ENCODE measurements at places on chromosomes 2 and 18.
A peak's percentile ranks its signal among the peaks of the same experiment; 100 is the strongest.

DNA sequence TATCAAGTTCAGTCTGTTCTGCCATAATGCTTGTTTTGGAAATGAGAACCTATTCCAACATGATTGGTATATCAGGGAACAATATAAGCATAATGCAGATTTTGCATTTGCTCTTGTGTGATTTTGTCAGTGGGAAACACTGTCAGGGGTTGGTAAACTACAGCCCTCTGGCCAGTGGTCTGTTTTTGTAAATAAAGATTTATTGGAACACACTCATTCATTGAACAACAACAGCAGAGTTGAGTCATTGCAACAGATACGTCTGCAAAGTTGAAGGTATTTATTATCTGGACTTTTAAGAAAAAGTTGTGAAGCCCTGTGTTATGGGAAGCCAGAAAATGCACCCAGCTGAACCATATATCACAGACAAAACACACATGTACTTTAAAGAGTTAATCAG is 83.1 kb downstream of the MCFD2 start:
- H3K27me3 ChIP-seq: no peaks in the 10 kb centered on the region
- DNase-seq: no peak
- H3K4me3 ChIP-seq: no peak overlapping the region
- no peaks in the 10 kb centered on the region for H3K36me3 ChIP-seq

DNA sequence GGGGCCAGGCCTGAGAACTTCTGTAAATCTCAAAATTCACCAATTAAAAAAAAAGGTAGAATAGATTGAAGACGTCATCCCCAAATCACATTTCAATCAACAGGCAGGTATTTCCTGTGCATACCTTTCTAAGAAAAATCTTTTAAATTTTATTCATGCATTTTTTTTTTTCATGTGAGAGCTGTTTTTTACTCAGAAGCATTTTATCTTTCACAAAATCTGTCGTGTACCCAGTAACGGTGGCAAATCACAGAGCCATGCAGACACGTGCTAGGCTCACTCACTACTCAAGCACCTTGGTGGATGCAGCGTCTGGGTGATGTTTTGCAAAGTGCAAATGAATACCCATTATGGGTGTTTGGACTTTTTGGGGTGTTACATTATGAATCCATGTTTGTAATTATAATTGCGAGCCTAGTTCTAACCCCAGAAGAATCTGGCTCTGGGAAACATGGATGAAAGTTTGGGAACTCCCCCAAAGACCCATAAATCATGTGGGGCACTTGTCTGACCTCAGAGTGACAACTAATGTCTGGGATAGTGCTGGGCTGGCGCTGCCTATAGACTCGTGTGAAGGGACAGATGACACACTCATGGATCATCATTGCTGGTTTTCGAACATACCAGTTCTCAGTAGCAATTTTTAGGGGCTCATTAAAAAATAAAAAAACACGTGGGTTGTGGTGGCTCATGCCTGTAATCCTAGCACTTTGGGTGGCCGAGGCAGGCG is 335.2 kb downstream of the LPIN1 start:
- H3K4me1 ChIP-seq: no peaks in the 10 kb centered on the region
- H3K36me3 ChIP-seq: no peaks in the 10 kb centered on the region
- no peaks in the 10 kb centered on the region for H3K27me3 ChIP-seq
- DNase-seq: no peak

DNA sequence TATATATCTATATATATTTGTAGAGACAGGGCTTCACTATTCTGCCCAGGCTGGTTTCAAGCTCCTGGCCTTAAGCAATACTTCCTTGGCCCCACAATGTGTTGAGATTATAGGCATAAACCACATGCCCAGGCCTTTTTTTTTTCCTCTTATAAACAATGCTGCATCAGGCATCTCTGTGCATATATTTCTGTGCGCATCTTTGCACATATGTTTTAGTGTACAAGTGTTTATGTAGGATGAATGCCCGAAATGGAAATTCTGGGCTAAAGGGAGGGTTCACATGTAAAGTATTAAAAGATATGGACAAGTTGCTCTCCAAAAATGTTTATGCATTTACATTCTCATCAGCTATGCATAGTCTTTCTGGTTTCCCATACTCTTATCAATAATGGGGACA is 183.2 kb upstream of the SPRED2 start:
- H3K27ac ChIP-seq: no peak overlapping the region
- no peaks in the 10 kb centered on the region for H3K36me3 ChIP-seq
- H3K4me1 ChIP-seq: no peaks in the 10 kb centered on the region
- no peak overlapping the region for H3K4me3 ChIP-seq
- H3K27me3 ChIP-seq: no peaks in the 10 kb centered on the region

- no peaks in the 10 kb centered on the region for H3K4me1 ChIP-seq
- H3K27ac ChIP-seq: no peak overlapping the region
- DNase-seq: no peak
- no peak overlapping the region for H3K4me3 ChIP-seq
- H3K27me3 ChIP-seq: no peaks in the 10 kb centered on the region
These were observed 125.5 kb downstream of the RAPGEF4 start for GRCh38 chr2:172861098-172861497.

DNA sequence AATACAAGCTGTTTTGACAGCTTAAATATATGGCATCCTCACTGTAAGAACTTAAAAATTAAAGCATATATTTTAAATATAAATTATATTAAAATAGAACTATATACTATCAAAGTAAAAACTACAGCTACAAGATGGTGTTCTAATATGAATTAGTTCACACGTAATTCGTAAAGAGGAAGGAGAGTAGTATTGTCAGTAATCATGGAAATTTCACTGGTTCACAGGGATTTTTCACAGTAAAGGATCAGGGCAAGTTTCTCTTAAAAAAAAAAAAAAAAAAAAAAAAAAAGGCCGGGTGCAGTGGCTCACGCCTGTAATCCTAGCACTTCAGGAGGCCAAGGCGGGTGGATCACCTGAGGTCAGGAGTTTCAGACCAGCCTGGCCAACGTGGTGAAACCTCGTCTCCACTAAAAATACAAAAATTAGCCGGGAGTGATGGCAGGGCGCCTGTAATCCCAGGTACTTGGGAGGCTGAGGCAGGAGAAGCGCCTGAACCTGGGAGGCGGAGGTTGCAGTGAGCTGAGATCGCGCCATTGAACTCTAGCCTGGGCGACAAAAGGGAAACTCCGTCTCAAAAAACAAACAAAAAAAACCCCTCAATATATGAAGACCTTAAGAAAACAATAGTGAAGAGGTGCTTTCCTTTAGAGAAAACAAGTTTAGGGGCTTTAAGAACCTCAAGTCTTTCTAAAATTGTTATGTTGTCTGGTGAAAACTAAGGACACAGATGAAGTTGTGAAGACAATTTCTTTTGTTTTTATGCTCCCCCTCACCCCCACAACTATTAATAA is 32.5 kb downstream of the PNO1 start:
- H3K36me3 ChIP-seq: no peaks in the 10 kb centered on the region
- H3K27me3 ChIP-seq: no peaks in the 10 kb centered on the region
- no peak for DNase-seq
- H3K4me3 ChIP-seq: no peak overlapping the region

DNA sequence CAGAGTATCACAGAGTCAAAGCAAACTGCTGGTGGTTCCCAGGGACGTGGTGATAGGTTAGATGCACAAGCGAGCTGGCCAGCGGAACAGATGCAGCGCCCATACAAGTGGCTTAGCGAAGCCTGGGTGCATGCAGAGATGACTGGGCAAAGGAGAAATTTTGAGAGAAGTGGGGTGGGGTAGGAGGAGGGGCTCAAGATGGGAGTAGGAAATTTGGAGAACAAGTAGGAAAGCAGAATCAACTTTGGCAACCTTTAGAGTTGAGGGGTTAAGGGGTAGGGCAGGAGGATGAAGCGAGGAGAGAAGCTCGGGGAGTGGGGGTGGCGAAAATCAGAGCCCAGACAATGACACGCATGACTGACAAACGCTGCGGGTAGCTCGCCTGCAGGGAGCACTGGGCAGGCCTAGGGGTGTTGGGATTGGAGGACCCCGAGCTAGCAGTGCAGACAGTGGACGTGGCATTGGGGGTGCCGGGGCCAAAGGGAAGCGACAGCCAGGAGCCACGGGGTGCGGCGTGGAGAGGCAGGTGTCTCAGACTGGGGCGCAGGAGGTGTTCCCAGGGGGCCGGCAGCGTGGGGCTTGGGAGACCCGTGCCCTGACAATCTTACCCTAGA is 431 bp downstream of the FAM98A start:
- no peaks in the 10 kb centered on the region for H3K36me3 ChIP-seq
- no peaks in the 10 kb centered on the region for H3K4me1 ChIP-seq
- H3K27ac ChIP-seq: peak overlapping the region; percentile 79
- no peaks in the 10 kb centered on the region for H3K27me3 ChIP-seq
- DNase-seq: peak; percentile 52
- H3K4me3 ChIP-seq: peak overlapping the region; percentile 88

DNA sequence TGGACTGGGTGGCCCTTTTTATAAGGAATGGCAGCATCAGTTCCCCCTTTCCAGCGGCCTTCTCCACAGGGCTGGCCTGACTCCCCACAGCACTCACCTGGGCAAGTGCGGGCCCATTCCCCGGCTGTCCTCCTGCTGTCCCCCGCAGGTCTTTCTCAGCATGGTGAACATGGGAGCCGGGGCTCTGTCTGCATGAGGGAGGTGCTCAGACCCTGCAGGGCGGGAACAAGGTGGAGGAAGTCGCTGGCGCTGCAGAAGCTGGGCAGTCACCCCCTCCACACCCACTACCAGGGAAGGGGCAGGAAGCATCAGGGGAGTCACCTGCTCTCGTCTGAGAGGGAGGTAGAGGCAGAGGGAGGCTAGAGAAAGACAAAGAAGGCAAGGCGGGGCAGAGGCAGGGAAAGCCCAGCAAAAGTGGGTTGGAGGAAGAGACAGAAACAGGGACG is 12.2 kb downstream of the HES6 start:
- no peak overlapping the region for H3K27ac ChIP-seq
- H3K27me3 ChIP-seq: no peaks in the 10 kb centered on the region
- no peaks in the 10 kb centered on the region for H3K36me3 ChIP-seq
- no peaks in the 10 kb centered on the region for H3K4me1 ChIP-seq

DNA sequence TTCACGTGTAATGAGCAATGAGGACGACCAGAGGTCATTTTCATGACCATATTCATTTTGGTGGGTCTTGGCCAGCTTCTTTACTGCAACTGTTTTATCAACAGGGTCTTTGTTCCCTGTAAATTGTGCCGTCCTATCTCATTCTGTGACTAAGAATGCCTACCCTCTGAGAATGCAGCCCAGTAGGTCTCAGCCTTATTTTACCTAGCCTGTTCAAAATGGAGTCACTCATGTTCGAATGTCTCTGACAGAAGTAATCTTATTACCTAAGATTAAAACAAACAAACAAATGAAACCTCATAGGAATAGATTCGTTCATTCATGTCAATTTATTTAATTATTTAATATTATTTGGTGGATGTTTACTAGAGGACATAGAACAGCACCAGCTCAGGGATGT is 714.8 kb downstream of the ADCYAP1 start:
- H3K27ac ChIP-seq: no peak overlapping the region
- H3K4me1 ChIP-seq: no peaks in the 10 kb centered on the region
- H3K36me3 ChIP-seq: no peaks in the 10 kb centered on the region
- no peak overlapping the region for H3K4me3 ChIP-seq
- H3K27me3 ChIP-seq: no peaks in the 10 kb centered on the region

DNA sequence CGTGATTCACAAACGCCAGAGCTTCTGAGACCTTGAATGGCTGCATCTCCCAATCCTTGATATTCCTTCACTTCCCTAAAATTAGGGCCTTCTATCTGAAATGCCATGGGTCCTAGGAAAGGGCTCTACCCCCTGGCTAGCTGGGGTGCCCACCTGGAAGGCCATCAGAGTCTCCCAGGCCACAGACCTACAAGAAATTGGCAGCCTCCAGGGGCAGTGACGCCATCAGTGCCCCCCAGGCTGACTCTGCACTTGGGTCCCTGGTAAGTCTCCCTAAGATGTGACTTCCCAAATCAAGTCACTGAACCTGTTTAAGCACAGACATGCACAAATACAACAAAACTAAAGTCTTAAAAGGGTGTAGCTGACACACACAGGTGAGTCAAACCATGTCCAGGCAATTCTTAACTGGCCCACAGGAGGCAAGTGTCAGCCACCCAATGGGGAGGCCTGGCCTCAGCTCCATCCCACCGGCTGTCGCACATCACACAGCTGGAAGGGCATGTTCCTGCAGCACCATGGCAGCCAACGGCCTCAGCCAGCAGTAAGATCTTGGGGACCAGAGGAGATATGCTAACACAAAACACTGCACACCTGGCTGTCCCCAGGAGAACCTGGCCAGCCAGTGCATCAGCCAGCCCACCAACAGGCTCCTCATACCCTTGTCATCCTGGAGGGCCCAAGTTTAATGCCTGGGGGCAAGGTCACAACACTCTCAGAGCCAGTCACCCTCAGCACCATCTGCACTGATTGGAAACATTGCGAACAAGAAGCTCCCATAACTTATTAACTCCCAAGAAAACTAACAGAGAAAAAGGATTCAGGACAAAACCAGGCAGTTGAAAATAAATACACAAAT is 5.2 kb downstream of the PARD6G start:
- H3K27ac ChIP-seq: no peak overlapping the region
- H3K27me3 ChIP-seq: peaks cover 9% of the 10 kb centered on the region
- no peak overlapping the region for H3K4me3 ChIP-seq

- H3K4me1 ChIP-seq: no peaks in the 10 kb centered on the region
- H3K4me3 ChIP-seq: no peak overlapping the region
- no peak overlapping the region for H3K27ac ChIP-seq
- DNase-seq: no peak
- H3K27me3 ChIP-seq: no peaks in the 10 kb centered on the region
These were observed 372.6 kb downstream of the RPRM start for GRCh38 chr2:153105829-153106578.

- H3K4me3 ChIP-seq: no peak overlapping the region
- no peaks in the 10 kb centered on the region for H3K27me3 ChIP-seq
- DNase-seq: no peak
- H3K36me3 ChIP-seq: no peaks in the 10 kb centered on the region
- H3K4me1 ChIP-seq: peaks cover 11% of the 10 kb centered on the region
- H3K27ac ChIP-seq: no peak overlapping the region
These were observed 45.3 kb downstream of the BMP10 start for GRCh38 chr2:68825866-68826265.

GRCh38 chr2:113084249-113085000 is 16.7 kb downstream of the IL1F10 start:
- H3K36me3 ChIP-seq: no peaks in the 10 kb centered on the region
- no peak overlapping the region for H3K27ac ChIP-seq
- H3K4me3 ChIP-seq: no peak overlapping the region
- H3K27me3 ChIP-seq: no peaks in the 10 kb centered on the region
- H3K4me1 ChIP-seq: no peaks in the 10 kb centered on the region

DNA sequence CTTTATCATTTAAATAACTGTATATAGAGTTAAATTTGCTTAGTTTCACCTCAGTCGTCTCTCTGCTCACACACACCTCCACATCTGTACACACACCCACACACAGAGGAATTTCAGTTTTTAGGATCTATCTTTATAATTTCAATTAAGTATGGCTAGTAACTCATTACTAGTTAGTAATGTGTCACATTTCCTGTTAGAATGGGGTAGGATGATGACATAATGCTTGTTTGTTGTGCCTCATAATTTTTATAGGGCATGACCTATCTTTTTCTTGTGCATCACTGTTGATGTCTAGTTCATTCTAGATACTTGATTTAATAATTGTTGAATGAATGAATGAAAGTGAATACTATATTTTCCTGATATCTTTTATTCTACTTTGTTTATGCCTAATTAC is 108.6 kb downstream of the AGPS start:
- no peaks in the 10 kb centered on the region for H3K4me1 ChIP-seq
- DNase-seq: no peak
- no peaks in the 10 kb centered on the region for H3K36me3 ChIP-seq
- H3K4me3 ChIP-seq: no peak overlapping the region
- H3K27me3 ChIP-seq: no peaks in the 10 kb centered on the region
- no peak overlapping the region for H3K27ac ChIP-seq
